ENCODE measurements at places on chromosomes 7 and 10.

- DNase-seq, result no peak
Observed at GRCh38 chr10:35707642-35708425, 65.7 kb upstream of the FZD8 start.

GRCh38 chr10:24814568-24815313 lies 91.1 kb upstream of the ARHGAP21 start:
- no peak for DNase-seq

- DNase-seq, result no peak
Observed at GRCh38 chr7:92498557-92498956, 20.8 kb upstream of the ERVW-1 start.

- DNase-seq, result no peak
Observed at GRCh38 chr7:139948167-139948566, 114.6 kb downstream of the PARP12 start.

DNA sequence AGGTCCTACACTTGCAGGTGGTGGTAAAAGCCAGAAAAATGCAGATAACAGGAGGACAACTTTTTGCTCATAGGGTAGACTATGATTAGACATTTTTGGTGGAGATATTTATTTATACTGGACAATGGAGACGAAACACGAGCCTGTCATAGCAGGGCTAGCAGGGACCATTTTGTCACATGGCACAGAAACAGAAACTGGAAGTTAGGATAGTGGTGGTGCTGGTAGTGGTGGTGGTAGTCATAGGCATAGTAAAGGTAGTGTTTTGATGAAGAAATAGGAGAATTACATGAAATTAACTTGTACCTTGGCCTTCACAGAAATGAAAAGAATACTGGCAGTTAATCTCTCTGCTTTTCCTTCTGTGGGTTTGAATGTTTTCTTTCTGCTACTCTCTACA lies 8.8 kb upstream of the MGAM start:
- no peak for DNase-seq

DNA sequence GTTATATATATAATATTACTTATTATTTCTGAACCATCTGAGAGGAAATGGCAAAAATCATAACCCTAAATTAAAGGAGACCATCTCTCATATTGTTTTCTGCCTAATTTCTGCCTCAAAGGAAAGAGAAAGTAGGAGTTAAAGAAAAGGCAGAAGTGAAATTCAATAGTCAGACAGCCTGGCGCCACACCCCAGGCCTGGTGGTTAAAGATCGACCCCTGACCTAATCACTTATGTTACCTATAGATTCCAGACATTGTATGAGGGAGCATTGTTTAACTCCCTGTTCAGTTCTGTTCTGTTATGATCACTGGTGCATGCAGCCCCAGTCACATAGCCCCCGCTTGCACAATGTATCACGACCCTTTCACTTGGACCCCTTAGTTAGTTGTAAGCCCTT lies 24.9 kb upstream of the CHST3 start:
- DNase-seq, result no peak

DNA sequence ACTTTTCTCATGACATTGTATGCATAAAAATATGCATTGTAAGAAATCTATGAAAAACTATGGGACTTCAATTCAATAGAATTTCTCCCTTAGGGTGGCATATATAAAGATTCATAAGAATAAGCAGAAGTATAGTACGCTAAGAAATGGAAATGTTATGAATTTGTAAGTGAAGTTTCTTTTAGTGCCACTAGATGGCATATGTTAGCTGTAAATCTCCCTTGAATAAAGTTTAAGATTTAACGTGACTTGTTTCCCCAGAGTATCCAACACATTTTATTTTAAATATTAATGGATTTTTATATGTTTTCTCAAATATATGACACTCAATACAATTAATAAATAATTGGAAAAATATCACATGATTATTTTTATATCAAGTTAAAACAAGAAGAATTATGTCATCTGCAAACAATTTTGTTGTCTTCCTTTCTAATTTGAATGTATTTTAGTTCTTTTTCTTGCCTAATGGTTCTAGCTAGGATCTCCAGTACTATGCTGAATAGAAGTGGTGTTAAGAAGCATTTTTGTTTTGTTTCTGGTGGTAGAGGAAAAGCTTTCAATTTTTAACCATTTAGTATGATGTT lies 287.2 kb downstream of the HGF start:
- DNase-seq, result no peak

GRCh38 chr10:392705-393037 lies 257.4 kb downstream of the ZMYND11 start:
- DNase-seq, result no peak

GRCh38 chr10:62037890-62038608 lies 136.6 kb downstream of the ARID5B start:
- DNase-seq, result no peak

DNA sequence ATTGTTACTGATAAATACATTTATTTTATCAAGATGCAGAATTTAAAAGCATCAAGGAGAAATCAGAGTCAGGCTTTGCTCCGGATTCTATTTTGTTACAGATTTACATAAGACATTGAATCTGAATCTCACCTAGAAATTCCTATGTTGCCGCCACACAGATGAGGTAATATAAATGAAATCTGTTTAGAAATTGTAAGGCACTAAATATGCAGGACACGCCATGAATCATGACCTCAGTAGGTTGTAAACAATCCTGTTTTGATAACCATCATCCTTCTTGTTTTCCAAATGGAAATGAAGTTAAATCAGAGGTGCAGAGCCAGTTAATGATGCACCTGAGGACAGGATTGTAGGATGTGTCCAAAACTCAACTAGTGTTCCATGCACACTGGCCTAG lies 778.0 kb downstream of the MAGI2 start:
- no peak for DNase-seq

DNA sequence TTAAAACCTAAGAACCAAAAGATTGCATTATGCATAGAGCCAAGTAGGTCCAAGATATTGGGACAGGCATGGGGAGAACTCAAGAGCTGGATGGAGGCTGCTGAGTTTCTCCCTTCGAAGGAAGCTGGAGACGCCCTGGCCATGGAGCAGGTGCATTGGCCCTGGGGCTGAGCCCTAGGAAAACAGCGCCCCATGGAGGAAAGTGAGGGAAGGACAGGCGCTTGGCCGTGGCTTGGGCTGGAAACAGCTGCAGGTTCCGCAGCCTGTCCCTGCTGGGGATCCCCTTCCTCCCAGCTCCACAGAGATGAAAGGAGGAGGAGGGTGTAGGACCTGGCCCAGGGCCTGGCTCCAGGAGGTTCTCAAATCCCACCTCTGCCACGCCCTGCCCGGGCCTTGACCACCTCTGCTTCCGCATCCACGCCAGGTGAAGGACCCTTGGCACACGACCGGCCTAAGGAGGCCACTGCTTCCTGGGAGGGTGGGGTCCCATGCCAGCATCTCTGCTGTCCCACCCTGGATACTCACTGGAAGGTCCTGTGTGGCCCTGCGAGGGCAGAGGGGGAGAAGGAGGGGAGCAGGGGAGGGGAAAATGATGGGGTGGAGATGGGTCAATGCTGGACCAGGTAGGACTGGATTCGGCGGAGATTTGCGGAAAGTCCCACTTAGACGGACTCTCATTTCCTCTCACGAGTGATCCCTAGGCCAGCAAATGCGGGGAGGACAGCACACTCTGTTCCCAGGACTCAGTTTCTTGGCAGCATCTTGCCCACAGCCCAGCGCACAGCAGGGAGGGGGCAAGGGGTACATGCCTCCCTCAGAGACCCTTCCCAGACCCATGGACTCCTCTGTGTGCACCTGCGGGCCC lies 258.6 kb upstream of the TCERG1L start:
- DNase-seq, result no peak

DNA sequence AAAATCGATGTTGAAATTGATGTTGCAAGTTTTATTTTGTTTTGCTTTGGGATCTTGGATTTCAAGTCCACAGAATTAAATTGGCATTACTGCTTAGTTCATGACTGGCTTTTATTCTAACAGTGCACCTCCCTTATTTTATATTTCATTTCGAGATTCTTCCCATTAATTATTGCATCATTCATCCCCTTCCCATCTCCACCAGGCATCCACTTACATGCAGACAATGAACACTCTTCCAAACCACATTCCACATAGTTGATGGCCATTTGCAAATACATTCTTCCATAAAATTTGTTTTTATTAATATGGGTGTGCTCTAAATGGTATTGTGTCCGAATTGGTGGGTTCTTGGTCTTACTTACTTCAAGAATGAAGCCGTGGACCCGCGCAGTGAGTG lies 15.6 kb upstream of the SCIN start:
- no peak for DNase-seq

GRCh38 chr10:110507346-110507745 lies 9.6 kb downstream of the DUSP5 start:
- DNase-seq, result no peak

DNA sequence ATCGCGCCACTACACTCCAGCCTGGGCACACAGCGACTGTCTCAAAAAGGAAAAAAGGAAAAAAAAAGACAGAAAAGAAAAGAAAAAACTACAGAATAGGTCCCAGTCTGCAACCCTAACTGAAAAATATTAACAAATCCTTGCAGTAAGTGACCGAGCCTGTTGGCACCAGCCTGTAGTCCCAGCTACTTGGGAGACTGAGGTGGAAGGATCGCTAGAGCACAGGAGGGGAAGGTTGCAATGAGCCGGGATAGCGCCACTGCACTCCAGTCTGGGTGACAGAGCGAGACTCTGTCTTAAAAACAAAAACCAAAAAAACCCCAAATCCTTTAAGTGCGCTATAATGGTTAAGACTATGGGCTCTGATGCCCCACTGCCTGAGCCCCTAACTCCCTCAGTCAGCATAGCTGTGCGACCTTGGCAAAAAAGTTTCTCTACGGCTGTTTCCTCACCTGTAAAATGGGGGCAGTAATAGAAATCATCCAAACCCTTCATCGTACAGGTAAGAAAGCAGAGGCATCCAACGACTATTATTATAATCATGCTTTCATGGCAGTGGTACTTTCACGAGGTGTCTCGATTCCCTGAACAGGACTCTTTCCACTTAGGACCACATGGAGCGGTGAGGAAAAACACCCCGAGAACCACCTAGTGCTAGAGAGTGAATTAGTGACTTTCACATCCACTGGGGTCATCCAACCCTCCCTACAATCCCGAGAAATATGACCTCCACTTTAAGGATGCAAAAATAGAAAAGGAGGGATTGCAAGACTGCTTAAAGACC lies 755 bp downstream of the TOMM7 start:
- no peak for DNase-seq

DNA sequence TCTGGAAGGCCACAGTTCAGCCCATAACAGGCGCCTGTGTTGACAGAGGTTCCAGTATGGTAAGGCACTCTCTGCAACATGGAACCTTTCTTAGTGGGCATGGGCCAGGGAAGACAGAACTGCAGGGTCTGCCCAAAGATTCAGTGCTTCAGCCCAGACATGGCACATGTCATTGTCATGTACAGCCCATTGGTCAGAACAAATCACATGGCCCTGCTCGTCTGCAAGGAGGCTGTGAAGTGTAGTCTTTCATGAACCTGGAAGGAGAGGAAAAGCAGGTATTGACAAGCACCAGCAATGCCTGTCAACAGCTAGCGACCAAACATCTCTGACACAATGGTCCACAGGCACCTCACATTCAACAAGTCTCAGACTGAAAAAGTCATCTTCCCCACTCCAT lies 30.4 kb upstream of the CHCHD3 start:
- DNase-seq, result no peak

DNA sequence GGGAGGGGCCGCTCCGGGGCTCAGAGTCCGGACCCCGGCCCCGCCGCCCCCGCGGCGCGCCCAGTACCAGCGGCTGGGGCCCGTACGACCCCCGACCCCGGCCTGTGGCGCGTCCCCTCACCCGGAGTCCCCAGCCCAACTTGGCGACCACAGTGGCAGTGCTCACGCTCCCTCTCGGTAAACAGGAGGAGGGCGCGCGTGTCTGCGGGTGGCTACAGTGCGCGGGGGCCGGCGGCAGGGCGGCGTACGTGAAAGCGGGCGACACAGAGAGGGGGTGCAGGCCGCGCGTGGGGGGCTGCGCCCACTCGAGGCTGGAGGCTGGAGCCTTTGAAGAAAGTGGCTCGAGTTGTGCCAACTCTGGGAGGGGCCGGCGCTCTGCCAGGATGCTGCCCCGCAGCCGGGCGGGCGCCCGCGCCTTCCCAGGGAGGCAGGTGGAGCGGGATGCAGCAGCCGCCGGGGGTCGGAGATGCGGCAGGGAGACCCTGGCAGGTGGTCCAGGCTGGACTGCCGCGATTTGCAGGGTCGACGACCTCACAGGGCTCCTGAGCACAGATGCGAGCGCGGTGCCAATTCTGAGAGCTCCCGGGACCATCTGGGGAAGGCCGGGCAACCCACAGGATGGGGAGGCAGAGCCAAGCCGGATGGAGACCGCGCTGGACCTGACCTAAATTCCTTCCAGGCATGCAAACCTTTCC lies 655 bp downstream of the PTPRE start:
- no peak for DNase-seq

- no peak for DNase-seq
Observed at GRCh38 chr10:27225642-27226257, 14.8 kb downstream of the ACBD5 start.

DNA sequence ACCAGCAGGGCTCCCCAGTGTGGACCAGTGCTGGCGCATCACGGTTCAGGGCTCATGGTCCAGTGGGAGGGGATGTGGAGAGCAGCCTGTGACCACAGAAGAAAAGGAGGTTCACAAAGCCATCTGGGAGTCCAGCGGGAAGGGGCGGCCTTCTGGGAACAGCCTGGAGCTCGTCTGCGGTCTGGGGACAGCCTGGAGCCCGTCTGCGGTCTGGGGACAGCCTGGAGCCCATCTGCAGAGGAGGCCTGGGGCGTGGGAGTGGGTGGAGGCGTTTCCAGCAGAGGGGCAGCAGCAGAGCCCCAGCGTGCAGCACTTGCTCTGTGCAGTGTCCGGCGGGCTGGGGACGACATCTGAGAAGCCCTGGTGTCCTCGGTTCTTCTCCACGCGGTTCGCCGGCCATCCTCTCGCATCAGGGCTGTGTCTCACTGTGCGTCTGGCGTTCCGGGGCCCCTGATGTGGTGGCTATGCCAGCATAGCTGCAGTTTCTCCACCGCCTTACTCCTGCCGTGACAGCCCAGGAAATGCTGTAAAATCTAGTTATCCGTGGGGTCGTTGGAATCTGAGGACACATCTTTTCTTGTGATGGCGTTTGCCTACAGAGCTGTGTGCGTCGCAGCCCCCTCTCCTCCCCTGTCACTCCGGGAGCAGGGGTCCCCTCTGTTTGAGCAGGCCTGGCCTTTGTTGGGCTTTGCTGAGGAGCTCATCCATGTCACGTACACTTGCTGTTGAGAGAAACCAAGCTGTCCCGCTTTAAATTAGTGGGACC lies 104.6 kb downstream of the INPP5A start:
- no peak for DNase-seq

DNA sequence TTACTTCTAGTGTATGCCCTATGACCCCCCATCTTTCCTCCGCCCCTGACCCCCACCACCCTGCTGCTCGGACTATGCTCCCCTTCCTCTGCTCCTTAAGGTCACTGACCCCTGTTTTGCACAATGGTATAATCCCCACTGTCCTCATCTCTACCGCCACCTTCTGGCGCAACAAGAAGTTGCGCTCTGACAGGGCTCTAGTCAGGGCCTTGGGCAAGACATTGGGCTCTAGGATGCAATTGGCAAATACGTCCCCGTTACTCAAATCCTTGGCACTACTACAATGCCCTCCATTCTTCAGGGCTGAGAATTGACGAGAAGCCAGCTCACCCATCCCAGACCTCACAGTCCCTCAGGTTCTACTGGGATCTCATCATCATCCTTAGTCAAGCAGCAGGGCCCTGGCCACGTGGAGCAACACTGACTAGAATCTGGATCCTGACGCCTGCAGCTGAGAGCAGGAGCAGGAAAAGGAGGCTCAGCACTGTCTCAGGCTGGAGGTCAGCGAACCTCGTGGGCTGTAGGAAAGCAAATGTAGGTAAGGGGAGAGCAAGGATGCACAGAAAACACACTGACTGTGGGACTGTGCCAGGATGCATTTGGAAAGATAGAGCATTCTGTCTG lies 10.6 kb downstream of the LRIT2 start:
- DNase-seq, result no peak

All from NCI-H510A (cell line).